ENCODE measurements at places on chromosomes 5 and 9.

DNA sequence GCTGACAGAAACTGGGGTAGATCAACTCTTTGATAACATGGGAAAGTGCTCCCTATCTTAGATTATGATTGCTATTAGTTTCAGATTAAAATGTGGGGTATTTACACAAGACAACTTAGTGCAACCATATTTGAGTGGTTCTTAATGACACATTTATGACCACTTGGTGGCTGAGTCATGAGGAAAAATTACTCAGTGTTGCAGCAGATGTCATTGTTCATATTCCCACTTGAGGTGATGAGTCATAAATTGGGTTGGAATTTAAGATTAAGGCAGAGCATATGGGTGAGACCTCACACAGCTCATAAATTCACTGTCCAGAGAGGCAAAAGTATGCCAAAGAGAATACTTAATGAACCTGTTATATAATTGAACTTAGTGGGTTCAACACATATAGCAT, 408.3 kb downstream of the DMRT2 start:
- DNase-seq, result no peak

- no peak for DNase-seq
Measured at GRCh38 chr5:41610386-41610785, 100.0 kb upstream of the PLCXD3 start.

DNA sequence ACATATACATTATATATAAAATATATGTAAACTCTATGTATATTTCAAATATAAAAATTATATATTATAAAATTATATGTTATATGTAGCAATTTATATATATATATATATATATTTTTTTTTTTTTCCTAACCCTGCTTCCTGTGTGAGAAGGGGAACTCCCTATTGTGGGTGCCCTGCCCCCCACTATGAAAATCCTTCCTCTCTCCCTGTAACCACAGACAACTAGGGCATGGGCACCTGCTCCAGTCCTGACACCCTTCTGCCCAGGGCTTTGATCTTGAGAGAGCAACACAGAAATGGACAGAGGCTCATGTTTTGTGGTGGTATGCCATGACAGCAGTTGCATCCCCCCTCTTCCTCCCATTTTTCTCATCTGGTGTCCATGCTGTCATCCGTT, 148.7 kb upstream of the IL12B start:
- DNase-seq, result no peak

DNA sequence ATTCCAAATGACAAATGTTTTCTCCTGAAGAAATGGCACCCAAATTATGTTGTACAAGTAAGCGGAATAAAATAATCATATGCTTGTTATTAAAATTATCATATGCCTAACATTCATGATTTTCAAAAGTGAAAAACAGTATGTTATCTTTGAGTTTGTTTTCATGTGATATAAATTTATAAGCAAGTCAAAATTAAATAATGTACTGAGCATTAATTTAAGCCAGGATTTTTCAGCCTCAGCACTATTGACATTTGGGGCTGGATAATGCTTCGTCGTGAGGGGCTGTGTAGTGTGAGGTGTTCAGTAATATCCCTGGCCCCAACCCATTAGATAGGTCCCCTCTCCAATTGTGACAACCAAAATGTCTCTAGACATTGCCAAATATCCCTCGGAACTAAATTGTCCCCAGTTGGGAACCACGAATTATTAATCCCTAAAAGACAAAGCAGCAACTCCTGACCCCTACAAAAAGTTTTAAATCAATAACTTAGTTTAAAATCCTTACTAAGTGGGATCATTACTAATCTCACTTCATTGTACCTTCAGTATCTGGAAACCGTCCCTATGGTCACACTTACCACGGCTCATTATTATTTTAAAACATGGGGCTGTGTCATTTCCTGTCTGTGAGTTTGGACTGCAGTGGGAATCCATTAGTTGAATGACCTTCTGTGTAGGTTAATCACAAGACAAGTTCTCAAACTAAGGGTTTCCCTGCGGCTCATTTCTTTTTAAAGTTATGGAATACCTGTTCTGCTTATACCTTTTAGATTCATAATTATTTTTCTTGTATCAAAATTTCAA, 1.3 kb upstream of the NNT start:
- DNase-seq, result no peak

- peak; percentile 7 for DNase-seq
Measured at GRCh38 chr9:93675336-93676150, 99.2 kb downstream of the PHF2 start.

DNA sequence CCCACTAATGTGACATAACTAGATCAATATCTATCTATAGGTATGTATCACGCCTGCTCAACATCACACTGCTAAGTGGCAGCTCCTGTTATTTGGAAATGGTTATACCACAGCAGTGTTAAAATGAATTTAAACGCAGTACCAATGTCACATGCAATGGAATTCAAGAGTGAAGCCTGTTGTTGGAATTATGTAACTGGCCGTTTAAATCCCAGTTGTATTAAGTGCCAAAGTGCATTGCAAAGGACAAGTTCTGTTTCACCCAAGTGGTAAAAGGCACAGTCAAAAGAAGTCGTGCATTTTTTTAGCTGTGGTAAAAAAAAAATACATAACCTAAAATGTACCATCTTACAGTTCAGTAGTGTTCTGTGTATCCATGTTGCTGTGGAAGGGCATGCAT, 4.3 kb downstream of the NTRK2 start:
- DNase-seq, result no peak

- DNase-seq, result no peak
Measured at GRCh38 chr5:67887748-67888161, 327.8 kb upstream of the PIK3R1 start.

DNA sequence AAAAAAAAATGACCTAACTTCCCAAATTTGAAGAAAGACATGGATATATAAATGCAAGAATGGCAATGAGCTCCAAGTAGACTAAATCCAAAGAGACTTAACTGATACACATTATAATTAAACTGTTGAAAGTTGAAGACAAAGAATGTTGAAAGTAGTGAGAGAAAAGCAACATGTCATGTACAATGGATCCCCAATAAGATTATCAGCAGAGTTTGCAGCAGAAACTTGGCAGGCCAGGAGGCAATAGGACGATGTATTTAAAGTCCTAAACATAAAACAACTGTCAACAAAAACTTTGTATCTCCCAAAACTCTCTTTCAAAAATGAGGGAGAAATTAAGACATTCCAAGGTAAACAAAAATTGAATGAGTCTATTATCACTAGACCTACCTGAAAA, 8.6 kb upstream of the DIRAS2 start:
- DNase-seq, result no peak

DNA sequence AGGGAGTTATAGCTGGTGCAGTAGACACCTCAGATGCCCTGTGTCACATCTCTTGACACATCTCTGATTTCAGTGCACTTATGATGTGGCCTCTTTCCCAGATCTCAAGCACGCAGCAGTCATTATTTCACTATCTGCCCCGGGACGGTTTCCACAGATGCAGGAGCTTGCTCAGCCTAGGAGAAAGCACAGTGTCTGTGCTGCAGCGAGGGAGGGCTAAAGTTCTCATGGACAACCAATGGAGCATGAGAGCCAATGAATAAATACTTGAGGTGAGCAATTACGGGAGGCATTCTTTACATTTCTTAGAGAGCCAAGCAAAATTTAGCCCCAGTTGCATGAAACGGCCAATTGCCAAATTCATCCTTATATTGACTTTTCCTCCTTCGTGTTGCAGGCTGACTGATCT, 7.4 kb upstream of the MOB3B start:
- DNase-seq, result no peak

GRCh38 chr5:96752341-96753016, 55.3 kb downstream of the ERAP1 start:
- peak; percentile 68 for DNase-seq

GRCh38 chr9:128296340-128297220, 20.5 kb downstream of the SWI5 start:
- DNase-seq, result no peak

GRCh38 chr5:113022661-113023060, 46.1 kb downstream of the DCP2 start:
- peak; percentile 70 for DNase-seq

- DNase-seq, result no peak
Measured at GRCh38 chr5:16842896-16843295, 93.2 kb downstream of the MYO10 start.

GRCh38 chr9:96025995-96026602, 150.6 kb downstream of the ERCC6L2 start:
- no peak for DNase-seq

DNA sequence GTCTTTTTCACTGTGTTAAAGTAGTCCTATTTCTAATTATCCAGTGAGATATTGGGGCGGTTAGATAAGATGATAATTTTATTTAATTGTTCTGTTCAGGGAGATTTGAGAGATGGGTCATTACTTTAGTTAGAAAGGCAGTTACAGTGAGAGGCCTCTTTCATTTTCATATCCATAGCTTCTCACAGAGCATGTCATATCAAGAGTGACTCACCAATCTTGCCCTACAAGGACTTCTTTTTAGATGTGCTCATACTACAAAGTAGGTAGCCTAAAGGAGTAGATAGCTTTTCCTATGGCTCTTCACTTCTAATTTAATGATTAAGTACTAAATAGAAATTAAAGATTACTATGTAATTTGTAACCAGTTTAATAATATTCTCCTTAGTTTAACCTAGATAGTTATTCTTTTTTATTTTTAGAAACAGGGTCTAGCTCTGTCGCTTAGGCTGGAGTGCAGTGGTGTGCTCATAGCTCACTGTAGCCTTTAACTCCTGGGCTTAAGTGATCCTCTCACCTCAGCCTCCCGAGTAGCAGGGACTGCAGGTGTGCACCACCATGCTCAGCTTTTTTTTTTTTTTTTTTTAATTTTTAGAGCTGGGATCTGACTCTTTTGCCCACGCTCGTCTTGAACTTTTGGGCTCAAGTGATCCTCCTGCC, 71.0 kb downstream of the FER start:
- no peak for DNase-seq

DNA sequence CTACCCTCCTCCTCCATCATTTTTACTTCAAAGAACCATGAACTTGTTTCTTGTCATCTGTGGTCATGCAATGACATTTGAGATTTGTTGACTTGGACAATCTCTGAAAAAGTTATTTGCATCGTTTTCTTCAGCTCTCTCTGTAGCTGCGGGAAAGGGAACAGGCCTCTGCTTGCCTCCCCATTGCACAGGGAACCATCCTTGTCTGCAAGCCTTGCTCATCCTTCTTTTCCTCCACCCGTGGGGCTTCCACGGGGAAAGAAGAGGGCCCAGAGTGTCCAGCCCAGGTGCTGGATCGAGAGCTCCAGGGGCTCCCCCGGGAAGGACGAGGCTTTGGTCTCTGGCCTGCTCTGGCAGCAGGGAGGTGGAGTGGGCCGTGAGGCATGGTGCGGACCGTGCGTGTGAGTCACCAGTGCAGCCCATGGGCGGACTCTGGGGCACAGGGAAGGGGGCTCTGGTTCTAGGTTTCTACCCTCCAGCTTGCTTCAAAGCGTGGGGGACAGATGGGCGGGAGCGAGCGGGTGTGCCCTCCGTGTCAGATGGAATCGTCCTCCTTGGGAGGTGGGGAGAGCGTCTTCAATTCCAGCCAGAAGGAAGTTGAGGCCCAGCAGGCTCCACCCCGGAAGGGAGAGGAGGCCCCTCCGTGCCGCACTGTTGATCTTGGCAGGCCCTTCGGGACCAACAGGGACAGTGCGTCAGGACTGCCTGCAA, 6.0 kb upstream of the IRX4 start:
- DNase-seq, result no peak

DNA sequence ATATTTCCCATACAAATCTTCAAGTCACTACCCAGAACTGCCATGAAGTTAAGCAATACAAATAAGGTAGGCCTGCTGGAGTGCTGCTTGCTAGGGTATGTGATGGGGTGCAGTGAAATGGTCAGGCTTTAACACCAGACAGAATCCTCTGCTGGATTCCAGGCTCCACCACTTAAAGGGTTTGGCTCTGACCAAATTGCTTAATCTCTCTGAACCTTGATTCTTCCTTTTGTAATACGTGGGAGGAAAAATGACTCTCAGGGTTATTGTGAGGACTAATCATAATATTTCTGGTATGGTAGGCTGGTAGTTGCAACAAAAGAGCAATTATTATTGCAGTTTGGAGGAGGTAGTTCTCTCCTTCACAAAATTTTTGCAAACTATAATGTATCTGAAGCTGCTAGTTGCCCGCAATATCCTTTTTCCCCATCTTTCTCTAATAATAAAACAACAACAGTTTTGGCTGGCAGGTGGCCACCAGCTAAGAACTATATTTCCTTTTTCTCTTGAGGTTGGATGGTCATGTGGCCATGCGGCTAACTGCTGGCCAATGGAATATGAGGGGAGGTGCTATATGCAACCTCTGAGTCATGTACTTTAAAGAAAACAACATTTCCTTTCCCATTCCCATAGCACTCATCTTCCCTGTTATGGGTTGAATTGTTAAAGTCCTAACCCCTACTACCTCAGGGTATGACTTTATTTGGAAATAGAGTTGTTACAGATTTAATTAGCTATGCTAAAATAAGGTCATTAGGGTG, 44.1 kb downstream of the CCL28 start:
- no peak for DNase-seq

- DNase-seq, result no peak
Measured at GRCh38 chr5:39453606-39454005, 28.8 kb upstream of the DAB2 start.

DNA sequence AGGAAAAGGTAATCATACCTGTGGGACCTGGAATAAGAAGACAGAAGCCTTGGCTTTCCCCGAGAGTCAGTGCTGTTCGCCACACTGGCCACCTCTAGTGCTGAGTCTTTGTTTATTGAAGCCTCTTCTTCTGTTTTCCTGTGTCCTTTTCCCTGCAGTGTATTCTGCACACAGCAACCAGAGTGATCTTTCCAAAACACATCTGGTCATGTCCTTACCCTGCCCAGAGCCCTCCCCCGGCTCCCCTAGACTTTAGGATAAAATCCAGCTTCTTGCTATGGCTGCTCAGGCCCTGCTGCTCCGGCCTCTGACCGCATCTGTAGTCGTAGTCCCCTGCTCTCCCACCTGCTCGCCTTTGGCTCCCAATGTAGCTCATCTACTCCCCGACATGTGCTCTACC, 28.3 kb downstream of the GALNT10 start:
- no peak for DNase-seq

DNA sequence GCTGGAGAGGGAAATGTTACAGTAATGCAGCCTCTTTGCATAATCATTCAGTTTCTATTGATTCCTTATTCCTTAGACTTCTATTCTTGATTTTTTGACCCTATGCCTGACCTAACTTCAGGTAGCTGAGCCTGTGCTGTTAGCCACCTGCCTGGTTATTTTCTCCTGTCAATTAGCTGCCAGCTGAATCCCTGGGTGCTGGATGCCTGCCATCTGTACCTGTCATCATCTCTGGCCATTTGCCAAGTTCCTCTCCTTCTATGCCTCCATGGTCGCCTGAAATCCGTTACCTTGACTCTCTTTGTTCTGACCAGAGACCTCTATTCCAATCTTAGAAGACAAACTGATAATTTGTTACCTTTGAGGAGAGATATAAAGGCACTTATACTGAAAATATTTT, 178.3 kb downstream of the CAVIN4 start:
- DNase-seq, result no peak

- no peak for DNase-seq
Measured at GRCh38 chr9:124881138-124881743, 19.3 kb downstream of the ARPC5L start.

- DNase-seq, result no peak
Measured at GRCh38 chr5:78578015-78578414, 70.6 kb downstream of the LHFPL2 start.

GRCh38 chr9:886886-887285, 45.4 kb downstream of the DMRT1 start:
- no peak for DNase-seq
